ENCODE measurements at places on chromosomes 4 and X.
A peak's percentile ranks its signal among the peaks of the same experiment; 100 is the strongest.

DNA sequence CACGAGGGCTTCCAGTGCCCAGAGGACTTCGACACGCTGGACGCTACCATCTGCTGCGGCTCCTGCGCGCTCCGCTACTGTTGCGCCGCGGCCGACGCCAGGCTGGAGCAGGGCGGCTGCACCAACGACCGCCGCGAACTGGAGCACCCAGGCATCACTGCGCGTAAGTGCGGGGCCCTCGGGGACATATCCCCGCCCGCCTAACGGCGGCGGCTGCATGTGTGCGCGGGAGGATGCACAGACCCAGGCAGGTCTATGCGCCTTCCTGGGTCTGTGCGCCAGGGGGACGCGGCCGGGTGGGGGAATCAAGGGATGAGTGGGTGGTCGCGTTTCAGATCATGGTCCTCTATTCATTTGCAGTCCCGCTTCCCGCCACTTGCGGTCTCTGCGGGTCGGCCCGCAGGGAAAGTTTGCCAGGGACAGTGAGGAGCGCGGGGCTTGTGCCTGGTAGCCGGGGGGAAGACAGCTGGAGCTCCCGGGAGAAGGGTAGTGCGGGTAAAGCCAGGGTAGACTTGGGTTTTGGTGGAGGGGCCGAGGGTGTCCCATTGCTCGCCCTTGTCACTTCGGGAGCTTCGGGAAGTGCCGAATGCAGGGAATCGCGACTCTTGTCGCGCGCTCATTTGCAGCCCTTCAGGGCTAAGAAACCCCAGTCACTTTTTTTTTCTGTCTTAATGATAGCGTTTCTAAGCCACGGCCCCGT lies 1.0 kb downstream of the SHISA3 start:
- peak overlapping the region; percentile 51 for H3K4me3 ChIP-seq
- no peaks in the 10 kb centered on the region for H3K36me3 ChIP-seq
- DNase-seq, result no peak
- peaks cover 10% of the 10 kb centered on the region for H3K4me1 ChIP-seq
- H3K27ac ChIP-seq, result no peak overlapping the region

GRCh38 chr4:154741131-154741665 lies 2.6 kb upstream of the LRAT start:
- H3K36me3 ChIP-seq, result no peaks in the 10 kb centered on the region
- H3K27me3 ChIP-seq, result peaks cover 27% of the 10 kb centered on the region
- no peak for DNase-seq
- H3K4me3 ChIP-seq, result peak overlapping the region; percentile 18
- H3K4me1 ChIP-seq, result peaks cover 9% of the 10 kb centered on the region
- no peak overlapping the region for H3K27ac ChIP-seq

- H3K36me3 ChIP-seq, result no peaks in the 10 kb centered on the region
- H3K4me3 ChIP-seq, result no peak overlapping the region
- DNase-seq, result no peak
- H3K27me3 ChIP-seq, result peaks cover 67% of the 10 kb centered on the region
- H3K27ac ChIP-seq, result no peak overlapping the region
These were observed 4.1 kb upstream of the SOX3 start for GRCh38 chrX:140508958-140509357.

DNA sequence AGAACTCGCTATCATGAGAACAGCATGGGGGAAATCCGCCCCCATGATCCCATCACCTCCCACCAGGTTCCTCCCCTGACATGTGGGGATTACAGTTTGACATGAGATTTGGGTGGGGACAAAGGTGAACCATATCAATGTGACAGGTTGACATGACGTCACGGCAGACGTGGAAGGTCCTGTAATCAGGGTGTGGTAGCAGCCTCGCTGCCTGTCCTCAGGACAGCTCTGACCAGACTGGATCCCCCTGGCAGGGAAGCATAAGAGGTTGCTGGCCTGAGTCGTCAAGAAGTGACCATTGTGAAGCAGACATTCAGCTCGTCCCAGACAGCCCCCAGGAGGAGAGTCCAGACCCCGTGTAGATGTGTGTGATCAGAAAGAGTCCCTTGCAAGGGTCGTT lies 104.6 kb downstream of the TNIP2 start:
- no peaks in the 10 kb centered on the region for H3K4me1 ChIP-seq
- no peaks in the 10 kb centered on the region for H3K27me3 ChIP-seq
- peaks cover 13% of the 10 kb centered on the region for H3K36me3 ChIP-seq
- no peak for DNase-seq
- no peak overlapping the region for H3K4me3 ChIP-seq

GRCh38 chr4:70759627-70760026 lies 37.9 kb downstream of the RUFY3 start:
- no peaks in the 10 kb centered on the region for H3K4me1 ChIP-seq
- no peak for DNase-seq
- no peaks in the 10 kb centered on the region for H3K27me3 ChIP-seq

DNA sequence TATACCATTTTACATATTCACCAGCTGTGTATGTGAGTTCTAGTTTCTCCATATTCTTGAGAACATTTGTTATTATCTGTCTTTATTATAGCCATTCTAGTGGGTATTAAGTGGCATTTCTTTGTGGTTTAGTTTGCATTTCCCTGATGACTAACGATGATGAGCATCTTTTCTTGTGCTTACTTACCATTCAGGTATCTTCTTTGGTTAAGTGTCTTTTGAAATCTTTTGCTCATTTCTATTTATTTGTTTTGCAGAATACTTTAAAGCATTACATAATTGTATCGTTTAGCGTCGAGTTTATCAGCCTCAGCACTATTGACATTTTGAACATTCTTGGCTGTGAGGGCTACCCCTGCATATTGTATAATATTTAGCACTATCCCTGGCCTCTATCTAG lies 85.4 kb downstream of the FRMPD4 start:
- H3K4me1 ChIP-seq, result no peaks in the 10 kb centered on the region
- H3K27me3 ChIP-seq, result no peaks in the 10 kb centered on the region
- H3K27ac ChIP-seq, result no peak overlapping the region
- H3K4me3 ChIP-seq, result no peak overlapping the region
- H3K36me3 ChIP-seq, result no peaks in the 10 kb centered on the region

- H3K27ac ChIP-seq, result no peak overlapping the region
- H3K4me3 ChIP-seq, result no peak overlapping the region
- H3K4me1 ChIP-seq, result no peaks in the 10 kb centered on the region
- H3K27me3 ChIP-seq, result no peaks in the 10 kb centered on the region
- no peaks in the 10 kb centered on the region for H3K36me3 ChIP-seq
These were observed 353.9 kb downstream of the NKX6-1 start for GRCh38 chr4:84145176-84145575.

GRCh38 chr4:169252339-169253112 lies 18.2 kb downstream of the SH3RF1 start:
- no peak for DNase-seq
- no peaks in the 10 kb centered on the region for H3K27me3 ChIP-seq
- H3K4me1 ChIP-seq, result no peaks in the 10 kb centered on the region

DNA sequence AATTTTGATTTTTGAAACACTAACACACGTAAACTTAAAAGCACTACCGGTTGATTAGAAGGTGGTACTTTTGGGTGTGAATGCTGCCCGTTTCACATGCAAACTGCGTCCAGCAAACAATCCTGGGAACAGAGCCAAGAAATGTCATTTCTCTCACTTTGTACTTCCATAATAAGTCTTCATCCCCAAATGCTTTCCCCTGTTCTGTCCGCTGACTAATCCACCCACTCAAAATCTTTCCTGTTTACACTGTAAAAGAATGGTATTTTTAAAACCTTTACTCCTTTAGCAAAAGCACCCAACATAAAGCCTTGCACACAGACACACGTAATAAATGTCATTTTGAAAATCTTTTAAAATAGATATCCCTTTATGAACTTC lies 39.1 kb upstream of the PDLIM5 start:
- H3K4me1 ChIP-seq, result peaks cover 5% of the 10 kb centered on the region
- DNase-seq, result no peak
- H3K27me3 ChIP-seq, result peaks cover 1% of the 10 kb centered on the region
- H3K36me3 ChIP-seq, result no peaks in the 10 kb centered on the region

DNA sequence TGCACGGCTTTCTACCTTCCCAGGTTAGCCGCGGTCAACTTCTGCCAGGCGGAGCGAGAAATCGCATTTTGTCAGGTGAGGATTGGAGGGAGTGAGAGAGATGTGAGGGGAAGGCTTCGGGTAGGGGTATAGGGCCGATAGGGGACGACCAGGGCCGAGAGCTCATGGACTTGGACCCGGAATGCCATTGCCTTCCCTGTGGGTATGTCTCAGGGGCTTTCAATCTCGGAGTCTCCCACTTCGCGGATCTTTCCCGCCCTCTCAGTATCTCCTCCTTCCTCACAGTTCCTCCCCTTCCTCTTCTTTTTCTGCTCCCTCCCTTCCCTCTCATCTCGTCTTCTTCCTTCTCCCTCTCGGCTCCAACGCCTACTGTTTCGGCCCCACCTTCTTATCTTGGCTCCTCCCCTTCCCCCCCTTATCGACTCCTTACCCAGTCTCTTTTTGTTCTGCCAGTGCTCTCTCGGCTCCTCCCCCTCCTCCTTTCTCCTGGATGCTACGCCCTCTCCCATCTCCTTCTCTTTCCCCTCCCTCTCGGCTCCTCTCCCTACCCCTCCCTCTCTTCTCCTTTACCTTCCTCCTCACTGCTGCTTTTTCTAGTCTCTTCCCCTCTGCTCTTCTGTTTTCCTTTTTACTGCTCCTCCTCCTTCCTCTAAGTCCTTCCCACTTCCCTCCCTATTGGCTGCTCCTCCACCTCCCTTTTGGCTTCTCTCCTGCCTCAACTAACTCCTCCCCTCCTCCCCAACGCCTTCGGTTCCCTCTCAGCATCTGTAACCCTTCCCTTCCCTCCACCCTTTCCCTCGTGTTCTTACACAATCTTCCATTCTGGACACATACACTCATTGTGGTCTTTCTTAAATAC lies 29.4 kb upstream of the RBMX start:
- no peaks in the 10 kb centered on the region for H3K4me1 ChIP-seq
- peak overlapping the region; percentile 83 for H3K4me3 ChIP-seq
- no peak overlapping the region for H3K27ac ChIP-seq

- DNase-seq, result no peak
- H3K27ac ChIP-seq, result no peak overlapping the region
- no peaks in the 10 kb centered on the region for H3K36me3 ChIP-seq
- no peaks in the 10 kb centered on the region for H3K27me3 ChIP-seq
These were observed 127.0 kb downstream of the CCNG2 start for GRCh38 chr4:77284036-77284435.

DNA sequence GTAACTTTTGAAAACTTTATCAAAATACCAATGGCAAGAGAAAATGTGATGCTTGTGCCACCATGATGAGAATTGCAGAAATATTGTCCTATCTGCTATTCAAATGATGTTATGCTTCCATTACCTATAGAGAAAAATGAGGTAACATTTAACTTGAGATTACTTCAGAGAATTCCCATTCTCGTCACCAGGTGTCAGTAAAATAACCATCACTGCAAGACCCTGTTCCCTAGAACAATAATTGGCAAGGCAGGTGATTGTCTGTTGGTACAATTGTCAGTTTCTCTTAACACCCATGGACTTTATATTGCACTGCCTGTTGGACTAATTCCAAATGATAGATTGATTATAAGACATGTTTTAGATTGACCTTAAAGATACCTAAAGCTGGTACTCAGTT lies 179.9 kb downstream of the GABRG1 start:
- no peaks in the 10 kb centered on the region for H3K36me3 ChIP-seq
- no peaks in the 10 kb centered on the region for H3K27me3 ChIP-seq
- H3K27ac ChIP-seq, result no peak overlapping the region

- H3K4me3 ChIP-seq, result no peak overlapping the region
- DNase-seq, result no peak
- no peaks in the 10 kb centered on the region for H3K27me3 ChIP-seq
- H3K36me3 ChIP-seq, result no peaks in the 10 kb centered on the region
- H3K4me1 ChIP-seq, result no peaks in the 10 kb centered on the region
These were observed 98.0 kb downstream of the NAA11 start for GRCh38 chr4:79227860-79228259.

DNA sequence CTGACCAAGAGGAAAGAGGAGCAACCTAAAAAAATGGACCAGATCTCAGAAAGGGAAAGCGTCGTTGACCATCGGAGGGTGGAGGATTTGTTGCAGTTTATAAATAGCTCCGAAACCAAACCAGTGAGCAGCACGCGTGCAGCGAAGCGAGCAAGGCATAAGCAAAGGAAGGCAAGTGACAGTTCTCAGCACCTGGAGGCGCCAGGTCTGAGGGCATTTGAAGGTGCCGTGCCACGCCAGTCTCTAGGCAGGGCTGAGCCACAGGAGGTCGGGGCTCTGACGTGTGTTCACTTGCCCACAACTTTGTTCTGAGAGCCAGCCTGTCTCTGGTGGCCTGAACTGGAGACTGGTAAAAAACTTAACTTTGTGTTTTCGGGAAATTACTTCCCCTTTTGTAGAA lies 59.7 kb downstream of the TNIP2 start:
- H3K4me3 ChIP-seq, result no peak overlapping the region
- DNase-seq, result no peak
- H3K27ac ChIP-seq, result no peak overlapping the region

DNA sequence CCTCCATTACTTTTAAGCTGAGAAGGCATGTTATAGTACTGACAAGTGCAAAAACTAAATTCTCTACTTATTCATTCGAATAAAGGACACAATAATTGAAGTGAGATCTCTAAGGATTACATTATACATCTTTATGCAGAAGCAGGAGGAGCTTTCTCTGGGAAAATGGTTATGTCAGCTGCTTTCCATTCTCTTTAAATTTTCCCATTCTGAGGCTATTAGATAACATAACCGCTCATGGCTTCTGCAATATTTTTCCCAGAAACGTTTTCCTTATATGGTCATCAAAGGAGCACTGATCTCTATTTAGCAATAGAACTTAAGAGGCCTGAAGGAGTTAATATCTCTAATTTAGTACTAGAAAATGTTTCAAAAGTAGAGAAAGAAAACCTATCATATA lies 221.6 kb downstream of the NSUN7 start:
- H3K4me3 ChIP-seq, result no peak overlapping the region
- no peaks in the 10 kb centered on the region for H3K36me3 ChIP-seq
- no peaks in the 10 kb centered on the region for H3K4me1 ChIP-seq
- DNase-seq, result no peak
- no peaks in the 10 kb centered on the region for H3K27me3 ChIP-seq
- no peak overlapping the region for H3K27ac ChIP-seq

GRCh38 chrX:25069209-25069608 lies 53.4 kb upstream of the ARX start:
- no peak overlapping the region for H3K4me3 ChIP-seq
- no peaks in the 10 kb centered on the region for H3K36me3 ChIP-seq
- DNase-seq, result no peak
- no peaks in the 10 kb centered on the region for H3K27me3 ChIP-seq
- H3K4me1 ChIP-seq, result no peaks in the 10 kb centered on the region
- H3K27ac ChIP-seq, result no peak overlapping the region

- no peak overlapping the region for H3K4me3 ChIP-seq
- H3K36me3 ChIP-seq, result no peaks in the 10 kb centered on the region
- no peak for DNase-seq
- H3K27ac ChIP-seq, result no peak overlapping the region
- no peaks in the 10 kb centered on the region for H3K27me3 ChIP-seq
- peaks cover 5% of the 10 kb centered on the region for H3K4me1 ChIP-seq
These were observed 4.9 kb upstream of the SLC25A4 start for GRCh38 chr4:185138161-185138560.

- no peaks in the 10 kb centered on the region for H3K4me1 ChIP-seq
- H3K36me3 ChIP-seq, result peaks cover 3% of the 10 kb centered on the region
- no peak overlapping the region for H3K4me3 ChIP-seq
- H3K27me3 ChIP-seq, result no peaks in the 10 kb centered on the region
- no peak overlapping the region for H3K27ac ChIP-seq
- no peak for DNase-seq
These were observed 96.8 kb downstream of the NSUN7 start for GRCh38 chr4:40846532-40846931.

- H3K27me3 ChIP-seq, result no peaks in the 10 kb centered on the region
- DNase-seq, result no peak
- no peak overlapping the region for H3K4me3 ChIP-seq
- H3K4me1 ChIP-seq, result no peaks in the 10 kb centered on the region
- peaks cover 10% of the 10 kb centered on the region for H3K36me3 ChIP-seq
These were observed 223.4 kb upstream of the ATOH1 start for GRCh38 chr4:93605163-93605562.

Data from H1 (cell line).